CD4-positive, alpha-beta T cell treated with Interleukin-12 subunit alpha and Interleukin-12 subunit beta, for 1 hour (primary cell): ENCODE measurements at places on chromosomes 4 and X.

DNA sequence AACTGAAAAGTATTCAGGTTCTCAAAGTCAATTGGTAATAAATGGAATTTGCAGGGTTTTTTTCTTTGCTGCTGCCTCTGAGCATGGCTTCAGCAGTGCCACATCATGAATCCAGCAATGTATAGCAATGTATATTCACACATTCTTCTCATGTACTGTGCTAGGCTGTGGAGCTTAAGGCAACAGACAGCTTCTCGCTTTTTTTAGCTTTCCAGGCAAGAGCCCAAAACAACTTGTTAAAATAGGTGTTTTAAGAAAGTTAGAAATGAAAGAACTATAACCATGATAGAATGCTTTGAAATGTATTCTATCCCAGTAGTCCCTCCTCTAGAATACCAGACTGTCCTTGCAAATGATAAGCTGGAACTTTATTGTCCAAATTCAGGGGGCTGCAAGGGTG lies 30.4 kb downstream of the SMIM43 start:
- DNase-seq: no peak

GRCh38 chr4:171042989-171043524 lies 770.1 kb upstream of the GALNTL6 start:
- DNase-seq: no peak

GRCh38 chr4:37891260-37892159 lies 626 bp downstream of the TBC1D1 start:
- peak; percentile 59 for DNase-seq

DNA sequence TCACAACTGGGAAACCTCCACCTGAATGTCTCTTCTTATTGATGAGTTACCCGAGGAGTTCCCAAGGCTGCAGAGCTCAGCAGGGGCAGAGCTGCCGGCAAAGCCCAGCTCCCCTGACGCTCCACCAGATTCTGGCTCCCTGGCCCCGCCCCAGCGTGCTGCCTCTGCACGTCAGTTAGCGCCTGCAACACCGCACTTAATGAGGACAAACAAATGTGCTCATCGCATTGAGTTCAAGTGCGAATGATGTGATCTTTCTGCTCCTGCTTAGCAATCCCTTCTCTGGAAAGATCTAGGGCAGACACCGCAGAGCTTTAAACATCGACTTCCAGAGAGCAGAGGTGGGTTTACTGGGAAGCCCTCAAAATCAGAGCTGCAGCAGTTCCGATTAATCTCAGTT lies 55.5 kb upstream of the FBXW7 start:
- no peak for DNase-seq

GRCh38 chr4:10050261-10050661 lies 29.0 kb upstream of the SLC2A9 start:
- DNase-seq: no peak

GRCh38 chr4:155134136-155134535 lies 74.3 kb upstream of the NPY2R start:
- DNase-seq: no peak

- no peak for DNase-seq
These were observed 10.2 kb downstream of the DUSP9 start for GRCh38 chrX:153657161-153657560.
